ENCODE measurements at places on chromosomes 1 and 21.

GRCh38 chr1:150577557-150578271 is 1.7 kb downstream of the MCL1 start:
- DNase-seq, result no peak

DNA sequence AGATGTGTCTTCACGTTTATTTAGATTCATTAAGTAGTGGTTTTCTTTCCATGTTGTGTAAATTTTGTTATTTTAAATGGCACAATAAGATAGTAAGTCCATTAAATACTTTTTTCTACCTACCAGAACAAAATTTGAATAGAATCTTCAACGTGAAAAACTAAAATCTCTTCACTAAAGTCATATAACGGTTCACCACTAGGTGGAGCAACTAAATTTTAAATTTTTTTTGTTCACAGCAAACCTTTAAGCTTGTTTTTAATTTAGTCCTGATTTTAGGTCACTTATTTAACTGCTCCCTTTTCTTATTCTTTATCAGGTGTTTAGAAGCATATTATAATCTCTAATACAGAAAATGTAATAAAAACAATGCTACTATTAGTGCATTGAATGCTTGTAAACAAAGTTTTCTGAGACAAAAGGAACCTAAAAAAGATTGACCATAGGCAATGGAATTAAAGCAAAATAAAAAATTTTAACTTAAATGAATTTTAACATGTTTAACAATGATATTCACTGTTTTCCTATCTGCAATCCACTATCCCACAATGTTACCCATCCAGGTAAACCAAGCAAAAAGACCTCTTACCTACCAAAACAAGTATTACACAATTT is 28.3 kb upstream of the PKN2 start:
- peak; percentile 35 for DNase-seq

DNA sequence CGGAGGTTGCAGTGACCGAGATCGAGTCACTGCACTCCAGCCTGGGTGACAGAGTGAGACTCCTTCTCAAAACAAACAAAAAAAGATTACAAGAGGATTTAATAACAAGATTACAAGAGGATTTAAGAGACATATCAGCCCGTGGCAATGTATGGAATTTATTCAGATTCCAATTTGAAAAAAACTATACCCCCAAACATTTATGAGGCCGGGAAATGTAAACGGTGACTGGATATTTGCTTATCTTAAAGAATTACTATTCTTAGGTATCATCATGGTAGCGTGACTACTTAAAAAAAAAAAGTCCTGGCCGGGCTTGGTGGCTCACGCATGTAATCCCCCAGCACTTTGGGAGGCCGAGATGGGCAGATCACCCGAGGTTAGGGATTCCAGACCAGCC is 21.2 kb upstream of the ELK4 start:
- no peak for DNase-seq

DNA sequence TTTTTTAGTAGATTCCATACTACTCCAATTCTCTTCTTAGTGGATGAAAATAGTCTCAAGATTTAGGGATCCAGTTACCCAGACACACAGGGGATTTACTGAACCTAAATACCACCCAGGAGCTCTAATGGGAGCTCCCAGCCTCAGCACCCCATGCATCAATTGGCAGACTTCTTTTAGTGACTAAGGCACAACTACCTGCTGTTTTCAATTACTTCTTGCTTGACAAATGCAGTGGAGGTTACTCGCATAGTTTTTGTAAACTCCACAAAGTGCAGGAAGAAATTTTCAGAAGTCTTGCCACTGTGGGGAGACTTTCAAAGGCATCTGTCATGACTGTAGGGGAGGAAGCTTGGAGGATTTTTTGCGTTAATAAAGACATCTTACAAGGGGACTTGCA is 35.5 kb upstream of the MAP10 start:
- peak; percentile 19 for DNase-seq

DNA sequence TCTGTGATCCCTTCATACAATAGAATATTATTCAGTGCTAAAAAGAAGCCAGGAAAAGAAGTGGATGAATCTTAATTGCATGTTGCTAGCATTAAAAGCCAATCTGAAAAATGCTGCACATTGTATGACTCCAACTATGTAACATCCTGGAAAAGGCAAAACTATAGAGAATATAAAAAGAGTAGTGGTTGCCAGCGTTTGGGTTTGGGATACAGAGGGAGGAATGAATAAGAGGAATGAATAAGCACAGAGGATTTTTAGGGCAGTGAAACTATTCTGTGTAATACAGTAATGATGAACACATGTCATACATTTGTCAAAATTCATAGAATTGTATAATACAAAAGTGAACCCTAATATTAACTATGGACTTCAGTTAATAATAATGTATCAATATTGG is 42.5 kb downstream of the GPR88 start:
- DNase-seq, result no peak

DNA sequence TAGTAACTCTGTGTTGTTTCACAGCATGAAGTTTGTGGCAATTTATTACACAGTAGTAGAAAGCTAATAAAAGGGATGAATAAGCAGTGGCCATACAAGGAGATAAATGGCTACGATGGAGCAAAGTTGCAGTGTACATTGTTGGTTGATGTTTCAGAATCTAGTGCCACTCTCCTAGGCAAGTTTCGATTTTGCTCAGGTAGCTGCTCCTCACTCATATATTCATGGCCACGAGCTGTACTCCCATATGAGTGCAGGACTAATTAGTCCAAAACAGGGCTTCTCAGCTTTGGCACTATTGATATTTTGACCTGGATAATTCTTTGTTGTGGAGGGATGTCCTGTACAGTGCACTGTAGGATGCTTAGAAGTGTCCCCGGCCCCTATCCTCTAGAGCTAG is 30.0 kb upstream of the ATP1A1 start:
- no peak for DNase-seq

DNA sequence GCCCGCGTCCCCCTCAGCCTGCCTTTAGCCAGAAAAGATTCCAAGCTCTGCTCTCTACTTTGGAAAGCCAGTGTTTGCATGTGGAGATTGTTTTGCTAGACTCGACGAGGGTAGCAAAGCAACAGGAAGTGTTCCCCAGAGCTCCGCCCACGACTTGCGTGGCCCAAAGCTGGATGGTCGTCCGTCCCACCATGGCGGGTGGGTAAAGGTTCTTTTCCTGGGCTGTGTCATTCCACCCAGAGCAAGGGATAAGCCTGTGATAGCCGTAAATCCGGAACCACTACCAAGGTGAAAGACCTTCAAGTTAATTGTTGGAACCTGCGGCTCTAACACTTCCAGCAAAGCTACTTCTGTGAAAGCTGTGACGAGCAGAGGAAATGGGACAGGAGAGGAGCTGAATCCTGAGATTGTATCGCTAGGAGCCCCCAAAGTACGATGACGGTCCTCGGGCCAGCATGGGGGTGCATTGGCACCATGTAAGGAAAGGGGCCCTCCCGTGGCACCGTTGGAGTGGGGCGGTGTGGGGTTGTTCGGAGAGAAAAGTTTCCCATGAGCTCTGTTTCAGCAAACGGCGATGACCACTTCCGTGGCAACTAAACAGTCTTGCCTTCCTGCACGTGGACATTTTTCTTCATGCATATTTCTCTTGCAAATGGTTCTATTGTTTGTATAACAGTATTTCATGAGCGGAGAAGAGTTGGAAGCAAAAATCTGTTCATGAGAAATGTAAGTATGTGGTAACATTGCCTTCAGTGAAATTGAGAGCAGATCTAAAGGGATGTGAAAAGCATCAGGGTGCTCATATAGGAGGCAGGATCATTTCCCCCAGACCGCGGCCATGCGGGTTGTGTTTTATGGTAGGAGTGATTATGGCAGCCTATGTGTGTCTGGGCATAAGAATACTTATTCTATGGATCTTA is 8.4 kb downstream of the MX2 start:
- no peak for DNase-seq

Data from NCI-H446 (cell line).